ENCODE measurements at places on chromosomes 12 and 14. TPM values are rescaled to one million over a fixed set of nuclear protein-coding genes. Genes with fewer than 3 reads are reported as not detected.

DNA sequence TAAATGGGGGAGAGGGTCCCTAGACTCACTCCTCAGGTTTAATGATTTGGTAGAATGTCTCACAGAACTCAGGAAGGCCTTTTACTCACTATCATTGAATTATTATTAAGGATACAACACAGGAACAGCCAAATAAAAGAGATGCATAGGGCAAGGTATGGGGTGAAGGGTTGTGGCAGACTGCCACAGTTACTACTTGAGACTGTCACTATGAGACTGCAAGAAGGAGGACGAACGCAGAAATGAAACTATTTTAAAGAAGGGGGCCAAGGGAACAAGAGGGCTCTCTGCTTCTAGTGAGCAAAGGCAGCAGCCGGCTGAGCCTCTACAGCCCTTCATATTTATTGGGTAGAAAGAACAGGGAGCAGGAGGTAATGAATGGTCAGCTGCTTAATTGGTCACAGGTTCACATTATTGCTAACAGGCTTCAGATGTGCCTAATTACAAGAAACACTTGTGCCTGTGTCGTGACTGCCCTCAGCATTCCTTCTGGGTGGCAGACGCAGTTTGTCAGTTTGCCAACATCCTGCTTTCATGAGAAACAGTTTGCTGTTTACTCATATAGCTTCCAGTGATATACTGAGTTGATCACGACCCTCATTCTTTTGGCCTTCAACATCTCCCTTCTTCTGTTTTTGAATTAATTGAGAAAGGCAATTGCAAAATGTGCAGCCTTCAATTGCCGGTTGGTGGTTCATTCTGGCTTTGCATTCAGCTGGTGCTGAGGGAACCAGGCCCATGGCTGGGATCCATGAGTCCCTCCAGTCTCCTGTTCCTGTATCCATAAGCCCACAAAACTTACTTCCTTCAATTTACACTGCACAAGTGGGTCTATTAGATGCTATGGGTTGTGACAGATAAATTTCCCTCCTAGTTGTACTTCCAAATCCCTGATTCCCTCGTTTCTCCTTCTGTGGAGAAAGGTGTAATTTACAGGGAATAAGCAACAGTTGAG lies 82.8 kb upstream of the PLEKHG7 start:
- no peaks in the 10 kb centered on the region for H3K27me3 ChIP-seq
- no peak for DNase-seq
- no peaks in the 10 kb centered on the region for H3K4me1 ChIP-seq
- H3K4me3 ChIP-seq, result no peak overlapping the region

GRCh38 chr12:106152334-106152733 lies 13.6 kb upstream of the NUAK1 start:
- no peak overlapping the region for H3K4me3 ChIP-seq
- H3K36me3 ChIP-seq, result no peaks in the 10 kb centered on the region
- H3K4me1 ChIP-seq, result peaks cover 4% of the 10 kb centered on the region
- no peak overlapping the region for H3K27ac ChIP-seq
- no peak for DNase-seq

DNA sequence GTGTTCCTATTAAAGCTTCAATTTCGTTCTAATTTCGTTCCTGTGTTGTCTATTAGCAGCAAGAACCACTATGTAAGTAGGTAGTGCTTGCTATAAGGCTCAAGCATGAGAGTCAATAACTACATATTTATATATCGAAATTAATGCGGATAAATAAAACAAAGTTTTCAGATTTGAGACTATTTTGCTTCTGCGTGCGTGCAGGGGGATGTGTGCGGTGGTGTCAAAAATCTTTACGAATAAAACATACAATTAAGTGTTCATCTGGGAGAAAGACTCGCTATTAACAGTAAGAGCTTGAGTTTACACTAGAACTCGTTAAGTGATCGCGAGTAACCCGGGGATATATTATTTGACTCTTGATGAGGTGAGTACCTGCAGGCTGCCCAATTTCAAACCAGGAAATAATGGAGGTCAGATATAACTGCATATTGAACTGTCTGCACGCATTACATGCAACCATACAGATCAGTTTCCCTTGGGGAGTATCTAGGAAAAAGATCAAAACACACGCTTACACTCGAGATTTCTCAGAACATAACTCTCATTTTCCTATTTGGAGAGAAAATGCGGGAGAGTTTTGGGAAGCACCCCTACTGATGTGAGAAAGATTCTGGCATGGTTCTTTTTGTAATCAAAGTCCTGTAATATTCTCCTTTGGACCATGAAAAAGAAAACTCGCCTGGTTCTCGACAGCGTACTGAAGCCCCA lies 813 bp downstream of the TWF1 start:
- H3K4me3 ChIP-seq, result peak overlapping the region; percentile 97
- H3K4me1 ChIP-seq, result peaks cover 29% of the 10 kb centered on the region
- DNase-seq, result no peak
- peak overlapping the region; percentile 96 for H3K27ac ChIP-seq

GRCh38 chr12:24791622-24792021 lies 157.3 kb downstream of the BCAT1 start:
- no peak overlapping the region for H3K4me3 ChIP-seq
- H3K27me3 ChIP-seq, result no peaks in the 10 kb centered on the region
- H3K36me3 ChIP-seq, result no peaks in the 10 kb centered on the region

DNA sequence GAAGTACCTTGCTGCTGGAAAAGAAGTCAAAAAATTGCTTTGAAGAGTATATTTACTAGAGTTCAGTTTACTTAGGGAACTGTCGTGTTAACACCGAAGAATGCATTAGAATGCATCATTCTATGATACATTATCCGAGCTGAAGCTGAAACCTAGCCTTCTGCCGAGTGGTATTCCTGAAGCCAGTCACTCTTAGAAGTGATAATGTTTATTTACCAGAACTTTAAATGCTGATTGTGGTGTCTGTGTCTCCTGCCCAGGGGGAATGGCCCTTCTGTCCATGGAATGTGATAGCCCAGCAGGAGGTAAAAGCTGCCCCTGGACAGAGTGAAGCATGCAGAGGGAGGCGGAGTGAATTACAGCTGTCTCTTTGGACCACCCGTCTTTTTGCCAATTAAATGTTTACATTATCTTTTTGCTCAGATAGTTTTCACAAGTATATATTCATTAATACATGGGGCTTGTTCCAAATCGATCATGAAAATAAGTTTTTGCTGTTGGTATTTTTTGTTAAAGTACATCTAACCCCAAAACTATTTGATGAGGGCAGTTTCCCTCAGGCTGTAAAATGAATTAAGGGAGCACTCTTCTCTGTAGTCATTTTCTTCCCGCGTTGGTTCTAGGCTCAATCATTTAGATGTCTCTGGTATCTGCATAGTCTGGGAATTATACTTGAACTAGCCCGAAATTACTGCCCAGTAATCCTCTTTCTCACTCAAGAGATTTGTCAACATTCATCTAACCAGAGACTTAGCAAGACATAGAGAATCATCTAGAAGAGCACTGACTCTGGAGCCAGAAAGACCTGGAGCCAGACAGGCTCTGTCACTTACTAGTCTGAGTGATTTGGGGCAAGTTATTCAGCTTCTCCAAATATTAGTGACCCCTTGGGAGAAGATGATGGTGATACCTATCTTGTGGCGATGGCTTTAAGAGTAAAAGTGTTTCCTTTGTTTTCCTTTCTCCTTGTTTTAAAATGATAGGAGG lies 147.6 kb downstream of the CRADD start:
- DNase-seq, result no peak
- H3K27me3 ChIP-seq, result no peaks in the 10 kb centered on the region
- H3K36me3 ChIP-seq, result no peaks in the 10 kb centered on the region
- H3K27ac ChIP-seq, result no peak overlapping the region

- no peaks in the 10 kb centered on the region for H3K36me3 ChIP-seq
- no peaks in the 10 kb centered on the region for H3K4me1 ChIP-seq
- no peak overlapping the region for H3K27ac ChIP-seq
- H3K27me3 ChIP-seq, result peaks cover 6% of the 10 kb centered on the region
Measured at GRCh38 chr14:93878871-93879270, 48.3 kb upstream of the FAM181A start.

DNA sequence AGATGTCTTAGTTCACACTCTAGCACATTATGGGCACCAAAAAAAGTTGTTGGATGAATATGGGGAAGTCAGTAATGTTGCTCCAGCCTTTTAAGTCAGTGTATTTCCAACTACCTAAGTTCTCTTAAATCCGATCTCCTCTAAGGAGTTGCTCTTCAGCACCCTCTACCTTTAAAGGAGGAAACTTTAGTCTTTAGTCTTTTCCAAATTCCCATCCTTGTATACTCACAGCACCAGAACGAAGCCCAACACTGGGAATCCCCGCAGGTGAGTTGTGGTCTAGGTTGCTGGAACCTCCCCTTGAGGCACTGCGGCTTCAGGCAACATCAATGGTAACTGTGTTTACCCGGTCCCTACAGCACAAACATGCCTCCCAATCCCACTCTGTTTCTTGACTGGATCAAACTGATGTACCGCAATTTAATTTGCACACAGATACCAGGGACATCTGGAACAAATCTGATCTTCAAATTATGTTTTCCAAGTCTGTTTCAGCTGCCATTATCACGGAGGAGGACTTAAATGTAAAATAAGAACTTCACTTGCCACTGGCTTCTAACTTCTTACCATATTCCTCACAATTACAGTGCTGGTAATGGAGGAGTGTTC lies 179.0 kb downstream of the FOXN3 start:
- H3K36me3 ChIP-seq, result no peaks in the 10 kb centered on the region
- H3K27ac ChIP-seq, result no peak overlapping the region
- H3K4me3 ChIP-seq, result no peak overlapping the region

GRCh38 chr12:116012757-116013156 lies 264.7 kb downstream of the MED13L start:
- no peak overlapping the region for H3K4me3 ChIP-seq
- H3K27ac ChIP-seq, result no peak overlapping the region
- no peak for DNase-seq
- peaks cover 6% of the 10 kb centered on the region for H3K36me3 ChIP-seq
- peaks cover 5% of the 10 kb centered on the region for H3K4me1 ChIP-seq
- no peaks in the 10 kb centered on the region for H3K27me3 ChIP-seq

MGP gene
- not detected for total RNA-seq

ADGRD1 gene
- total RNA-seq, result 0.73 TPM

RNU4-1 gene
- 4,497 TPM for total RNA-seq

C12orf54 gene
- total RNA-seq, result not detected

Measured in neural crest cell (in vitro differentiated cells).